Inflammatory macrophage treated with lipopolysaccharide for 4 hours (primary cell): ENCODE measurements at places on chromosomes 7 and 10.

DNA sequence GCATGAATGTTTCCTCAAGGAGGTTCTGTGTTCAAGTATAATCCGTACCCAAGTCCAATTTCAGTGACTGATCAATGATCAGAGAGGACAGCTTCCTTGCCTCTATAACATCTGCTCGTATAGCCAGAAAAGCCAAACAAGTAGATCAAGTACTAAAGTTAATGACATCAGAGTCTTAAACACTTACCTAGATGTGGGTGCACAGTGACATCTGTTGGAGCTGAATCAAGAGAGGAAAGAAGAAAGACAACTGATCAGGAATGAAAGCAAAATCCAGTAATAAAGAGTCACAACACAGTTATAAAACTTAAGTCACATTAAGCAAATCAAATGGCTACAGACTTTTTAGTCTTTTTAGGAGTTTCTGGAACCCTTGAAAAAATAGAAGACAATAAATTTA is 236.5 kb downstream of the RELN start:
- no peak for DNase-seq

DNA sequence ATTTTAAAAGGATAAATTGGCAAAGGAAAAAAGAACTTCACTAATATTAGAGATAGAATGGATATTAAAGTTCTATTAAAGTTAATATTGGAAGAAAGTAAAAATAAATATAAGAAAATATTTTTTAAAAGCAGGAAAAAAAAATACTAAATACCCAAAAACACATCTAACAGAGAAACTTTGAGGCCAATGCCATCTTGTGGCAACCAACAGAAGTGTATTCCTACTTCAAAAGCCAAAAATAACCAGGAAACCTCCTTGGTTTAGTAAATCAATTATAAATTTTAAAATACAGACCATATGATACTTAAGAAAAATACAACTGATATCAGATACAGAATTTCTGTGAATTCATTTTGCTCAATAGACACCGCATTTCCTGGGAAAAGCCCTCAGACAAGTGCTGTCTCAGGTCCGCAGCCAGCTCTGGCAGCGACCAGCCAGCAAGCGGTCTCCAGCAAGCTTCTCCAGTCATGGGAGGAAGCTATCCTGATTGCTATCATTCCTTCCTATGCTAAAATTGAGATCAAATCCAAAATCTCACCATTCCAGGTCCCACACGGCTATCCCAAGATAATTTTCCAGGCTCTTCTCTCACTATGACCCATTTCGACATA is 65.3 kb downstream of the LMBR1 start:
- no peak for DNase-seq

GRCh38 chr10:3213758-3214515 is 41.4 kb upstream of the PITRM1 start:
- DNase-seq, result no peak

GRCh38 chr7:55277916-55278315 is 87.2 kb upstream of the LANCL2 start:
- no peak for DNase-seq

- DNase-seq, result no peak
Measured at GRCh38 chr7:131554880-131555516, 1.4 kb downstream of the PODXL start.

GRCh38 chr7:97015756-97016380 is 8.8 kb downstream of the DLX5 start:
- no peak for DNase-seq

DNA sequence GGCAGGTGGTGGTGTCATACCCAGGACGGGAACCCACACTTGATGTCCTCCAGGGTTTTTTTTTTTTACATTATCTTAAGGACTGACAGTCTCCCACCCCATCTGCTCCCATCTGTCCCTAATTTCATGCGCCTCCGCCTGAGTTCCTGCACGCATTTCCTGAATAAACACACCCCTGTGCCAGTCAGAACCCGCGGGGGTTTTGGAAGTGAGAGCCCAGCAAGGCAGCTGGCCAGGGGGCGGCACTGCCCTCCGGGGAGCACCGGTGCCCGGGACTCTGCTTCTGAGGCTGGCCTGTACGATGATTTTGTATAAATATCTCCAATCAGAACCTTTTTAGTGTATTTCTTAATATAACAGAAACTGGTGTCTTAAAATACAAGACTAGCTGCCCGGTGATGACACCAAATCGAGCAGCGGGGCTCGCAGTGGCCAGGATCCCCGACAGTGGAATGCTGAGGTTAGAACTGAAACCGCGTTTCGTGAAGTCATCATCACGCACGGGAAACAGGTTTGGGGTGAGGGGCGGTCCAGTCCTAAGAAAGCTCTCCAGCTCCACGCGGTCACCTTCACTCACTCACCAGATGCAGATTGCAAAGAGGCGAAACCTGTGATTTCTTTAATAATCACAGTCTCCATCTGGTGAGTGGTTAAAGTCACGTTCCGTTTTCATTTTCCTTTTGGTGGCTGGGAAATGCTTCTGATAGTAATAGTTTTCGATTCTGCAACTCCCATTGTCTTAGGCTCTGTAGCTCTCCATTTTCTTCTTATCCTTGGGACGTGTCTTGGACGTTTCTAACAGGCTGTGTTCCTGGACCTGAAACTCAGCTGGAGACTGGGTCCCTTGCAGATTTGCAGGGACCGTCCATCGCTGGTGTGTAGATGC is 19.7 kb downstream of the BNIP3 start:
- no peak for DNase-seq

GRCh38 chr7:104983076-104983577 is 30.9 kb upstream of the KMT2E start:
- no peak for DNase-seq

DNA sequence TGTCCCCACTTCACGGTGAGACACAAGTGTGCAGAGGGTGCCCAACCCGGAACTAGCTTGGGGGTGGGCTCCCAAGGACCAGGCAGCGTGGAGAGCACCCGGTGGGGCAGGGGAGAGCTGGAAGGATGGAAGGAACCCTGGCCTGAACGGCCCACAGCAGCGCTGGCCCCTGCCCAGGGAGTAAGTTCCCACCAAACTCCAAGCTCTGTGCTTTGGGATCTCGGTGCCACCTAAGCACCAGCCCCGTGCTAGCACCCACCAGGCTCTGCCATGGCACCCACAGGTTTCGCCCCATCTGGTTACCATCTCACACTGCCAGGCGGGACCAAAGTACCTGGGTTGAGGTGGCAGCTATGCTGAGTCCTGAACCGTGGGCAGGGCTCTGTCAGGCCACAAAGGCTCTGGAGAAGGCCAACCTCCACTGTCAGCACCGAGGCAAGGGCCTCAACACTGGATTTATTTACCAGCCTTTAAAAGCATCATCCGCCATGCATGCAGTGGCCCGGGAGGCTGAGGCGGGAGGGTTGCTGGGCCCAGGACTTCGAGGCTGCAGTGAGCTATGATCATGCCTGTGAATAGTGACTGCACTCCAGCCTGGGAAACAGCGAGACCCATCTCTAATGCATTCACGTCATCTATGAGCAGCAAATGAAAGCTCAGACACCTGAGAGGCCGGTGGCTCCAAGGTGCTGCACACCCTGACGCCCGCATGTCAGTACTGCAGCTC is 16.0 kb downstream of the GPER1 start:
- DNase-seq, result no peak

- no peak for DNase-seq
Measured at GRCh38 chr7:141001546-141001945, 13.2 kb downstream of the MRPS33 start.

DNA sequence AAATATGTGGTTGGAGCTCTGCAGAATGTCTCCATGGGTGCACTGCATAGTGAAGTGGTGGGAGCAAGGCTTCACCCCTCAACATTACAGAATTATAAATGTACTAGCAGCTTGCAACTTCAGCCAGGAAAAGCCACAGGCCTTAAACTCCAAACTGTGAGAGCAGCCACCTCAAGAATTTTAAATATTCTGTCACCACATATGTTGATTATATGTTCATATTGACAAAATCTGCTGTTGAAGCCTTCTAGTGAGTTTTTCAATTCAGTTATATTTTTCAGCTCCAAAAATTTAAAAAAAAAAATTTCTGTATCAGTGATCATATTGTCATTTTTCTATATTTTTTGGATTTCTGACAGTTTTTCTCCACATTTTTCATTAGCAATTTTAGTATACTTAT is 30.9 kb upstream of the AKR1C2 start:
- DNase-seq, result no peak

- peak; percentile 44 for DNase-seq
Measured at GRCh38 chr7:80498481-80499349, 13.1 kb downstream of the GNAT3 start.

GRCh38 chr10:63896992-63897391 is 375.8 kb downstream of the REEP3 start:
- no peak for DNase-seq

GRCh38 chr7:148556892-148557291 is 33.7 kb upstream of the C7orf33 start:
- no peak for DNase-seq

GRCh38 chr7:132377703-132378584 is 198.3 kb downstream of the PLXNA4 start:
- DNase-seq, result no peak

DNA sequence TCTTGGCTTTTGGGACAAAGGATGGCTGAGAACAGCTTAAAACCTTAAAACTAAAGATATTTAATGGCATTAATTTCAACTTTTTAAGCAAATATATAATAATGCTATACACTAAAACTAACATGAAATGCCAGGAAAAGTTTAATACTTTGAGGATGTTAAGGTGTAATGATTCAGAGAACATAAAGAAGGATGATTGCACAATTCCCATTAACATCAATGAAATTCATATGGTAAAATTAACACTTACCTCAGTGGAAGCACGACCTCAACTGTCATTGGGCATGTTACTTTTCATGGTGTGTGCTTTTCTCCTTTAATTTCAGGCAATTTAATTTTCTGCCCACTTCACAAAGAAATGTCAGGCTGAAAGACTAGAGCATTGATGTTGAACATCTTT is 171.7 kb downstream of the KCND2 start:
- no peak for DNase-seq

DNA sequence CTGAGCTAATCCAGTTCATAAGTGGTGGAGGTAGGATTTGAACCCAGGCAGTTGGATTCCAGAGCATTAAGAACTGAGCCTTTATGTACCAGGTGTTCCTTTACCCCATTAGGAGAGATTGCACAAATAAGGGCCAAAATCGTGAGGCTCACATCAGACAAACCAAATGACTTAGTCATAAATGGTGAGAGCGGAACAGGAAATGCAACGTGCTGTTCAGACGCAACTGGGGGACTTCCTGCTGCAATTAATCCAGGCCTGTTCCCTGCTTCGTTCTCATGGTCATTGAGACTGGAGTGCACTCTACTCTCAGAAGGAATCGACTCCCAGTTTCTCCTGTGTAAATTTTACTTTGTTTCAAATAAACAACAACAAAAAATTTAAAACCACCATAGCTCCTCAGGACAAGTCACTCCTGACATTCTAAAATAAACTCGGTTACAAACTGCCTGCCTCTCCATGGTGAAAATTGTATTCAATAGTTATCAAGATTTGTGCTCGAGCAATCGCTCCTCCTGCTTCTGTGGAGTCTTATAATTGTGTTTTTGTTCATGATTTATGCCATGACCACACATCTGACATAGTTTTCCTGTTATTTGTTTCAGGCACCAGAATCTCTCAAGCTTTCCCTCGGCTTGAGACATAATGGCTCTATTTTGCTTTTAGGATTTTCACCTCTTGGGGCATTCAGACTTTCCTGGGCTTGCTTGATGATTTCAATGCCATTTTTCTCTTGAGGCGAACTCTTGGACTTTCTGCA is 115.3 kb upstream of the BMPER start:
- DNase-seq, result no peak

DNA sequence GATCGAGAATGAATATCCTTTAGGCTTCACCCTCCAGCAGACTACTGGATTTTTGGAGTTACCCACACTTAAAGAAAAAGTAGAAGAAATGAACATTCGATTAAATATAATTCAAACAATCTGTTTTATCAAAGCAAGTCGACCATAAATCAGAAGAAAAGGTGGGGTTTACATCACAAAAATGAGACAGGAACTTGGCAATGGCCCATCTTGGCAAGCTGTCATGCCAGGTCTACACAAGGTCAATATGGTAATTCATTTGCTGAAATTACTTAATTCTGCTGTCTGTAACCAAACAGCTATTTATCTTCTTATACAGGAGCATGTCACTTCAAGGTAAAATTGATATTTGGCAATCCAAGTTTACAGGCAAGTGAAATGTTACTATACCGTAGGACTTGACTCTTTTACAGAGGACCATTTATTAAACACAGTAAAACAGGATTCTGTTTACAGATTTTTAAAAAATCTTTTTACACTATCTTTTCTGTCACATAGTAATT is 640.6 kb upstream of the NRP1 start:
- no peak for DNase-seq
